ENCODE measurements at places on chromosomes 7 and 10. TPM values are rescaled to one million over a fixed set of nuclear protein-coding genes. Genes with fewer than 3 reads are reported as not detected.

Gene CYP26C1
- 0.47 TPM for total RNA-seq

Gene CNNM1
- not detected for total RNA-seq

Gene SPDYE1
- not detected for total RNA-seq

Gene TAS2R3
- 1.2 TPM for total RNA-seq

Gene SPDYE6
- total RNA-seq: not detected

Gene GNAT3
- total RNA-seq: not detected

Gene VWDE
- 0.19 TPM for total RNA-seq

Gene PLEKHS1
- total RNA-seq: not detected

Gene PSMA2
- total RNA-seq: 88.2 TPM

Gene ANKRD61
- total RNA-seq: 0.09 TPM

Gene FAM131B
- 1.4 TPM for total RNA-seq

Gene STEAP2
- total RNA-seq: 0.81 TPM

Gene AKR1D1
- not detected for total RNA-seq

Gene MYOF
- 257 TPM for total RNA-seq

Gene NUTM2A
- 0.19 TPM for total RNA-seq

Gene LLCFC1
- total RNA-seq: not detected

Gene NKX1-2
- total RNA-seq: not detected

Gene ADGRA1
- not detected for total RNA-seq

Gene STAG3
- 0.09 TPM for total RNA-seq

Gene CFAP70
- total RNA-seq: 0.27 TPM

Gene AGBL3
- total RNA-seq: 1.3 TPM

Gene ITGB8
- total RNA-seq: 7.1 TPM

Gene MMP21
- total RNA-seq: under 0.01 TPM

Gene FAM24B
- 9.7 TPM for total RNA-seq

Gene SKIDA1
- 0.36 TPM for total RNA-seq

Gene DRGX
- total RNA-seq: not detected

Gene CUTC
- total RNA-seq: 20.5 TPM

Gene BMPR1A
- 6.3 TPM for total RNA-seq

Gene GIMAP6
- total RNA-seq: 150 TPM

Gene HOXA5
- total RNA-seq: 5.9 TPM

Gene HTR5A
- total RNA-seq: not detected

Gene CPEB3
- total RNA-seq: 0.94 TPM

Gene PNLIPRP3
- total RNA-seq: not detected

Gene DTX2
- total RNA-seq: 4.9 TPM

Gene NKX2-3
- not detected for total RNA-seq

Gene RBP3
- not detected for total RNA-seq

Gene GDF2
- not detected for total RNA-seq
